ENCODE measurements at places on chromosomes 13 and 19. TPM values are rescaled to one million over a fixed set of nuclear protein-coding genes. Genes with fewer than 3 reads are reported as not detected.

DNA sequence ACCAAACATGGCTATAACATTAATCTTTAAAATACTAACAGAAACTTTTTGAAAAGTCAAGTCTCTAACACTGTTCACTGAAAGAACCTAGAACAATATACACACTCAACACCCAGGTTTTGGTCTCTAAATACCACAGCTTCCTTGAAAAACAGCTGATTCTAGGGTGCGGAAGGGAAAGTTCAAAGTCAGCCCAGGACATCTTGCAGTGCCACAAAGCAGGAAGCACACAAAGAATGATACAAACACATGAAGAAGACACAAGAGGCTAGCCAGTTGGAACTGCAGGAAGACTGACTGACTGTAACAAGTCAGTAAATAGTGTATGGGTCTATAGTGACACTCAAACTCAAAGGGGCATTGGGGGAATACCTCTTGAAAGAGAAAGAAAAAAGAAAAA, 4.6 kb downstream of the DEDD2 start:
- no peak for DNase-seq

- DNase-seq: no peak
Observed at GRCh38 chr13:56338421-56338820, 802.3 kb upstream of the PRR20A start.

DNA sequence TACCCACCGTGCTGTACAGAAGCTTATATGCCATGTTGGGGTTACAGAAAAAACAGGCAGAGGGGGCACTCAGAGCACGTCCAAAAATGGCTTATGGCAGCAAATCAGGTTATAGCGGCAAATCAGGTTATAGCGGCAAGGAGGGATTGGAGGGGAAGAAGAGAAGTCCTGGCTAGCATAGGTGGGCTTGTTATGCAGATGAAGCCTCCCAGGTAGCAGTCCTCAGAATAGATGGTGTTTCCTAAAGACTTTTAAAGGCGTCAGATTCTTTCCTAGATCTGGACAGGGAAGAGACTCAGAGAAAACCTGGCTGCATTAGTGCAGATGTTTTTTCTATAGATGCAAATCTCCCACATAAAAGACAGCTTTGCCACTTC, 19.8 kb upstream of the PLEKHF1 start:
- no peak for DNase-seq

GRCh38 chr19:21581646-21582240, 76.3 kb downstream of the ZNF429 start:
- DNase-seq: no peak

TMEM221 gene
- total RNA-seq: not detected

- DNase-seq: peak; percentile 38
Observed at GRCh38 chr19:33508941-33509614, 12.5 kb downstream of the PEPD start.

GRCh38 chr19:4172861-4173473, 9.4 kb downstream of the SIRT6 start:
- DNase-seq: peak; percentile 42

GRCh38 chr19:19477705-19478383, 37.5 kb downstream of the TSSK6 start:
- DNase-seq: no peak

DNA sequence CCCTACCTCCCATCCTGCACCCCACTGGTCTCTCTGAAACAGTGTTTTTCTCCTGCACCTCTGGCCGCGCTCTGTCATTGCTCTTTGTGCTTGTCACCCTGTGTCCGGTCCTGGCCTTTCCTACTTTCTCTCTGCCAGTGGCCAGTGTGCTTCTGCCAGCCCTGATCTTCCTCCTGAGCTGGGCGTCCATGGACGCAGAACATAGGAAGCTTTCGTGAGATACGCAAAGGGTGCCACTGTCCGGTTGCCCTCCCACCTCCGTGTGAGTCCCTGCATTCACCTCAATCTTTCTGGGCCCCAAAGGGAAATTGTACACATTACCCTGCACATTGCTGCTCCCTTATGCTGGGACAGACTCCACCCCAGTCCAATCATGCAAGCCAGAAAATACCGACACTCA, 105.7 kb upstream of the SOX1 start:
- no peak for DNase-seq

Measured in fibroblast of villous mesenchyme (primary cell).